Nucleus accumbens (tissue), 56 donors: ENCODE measurements at places on chromosomes 6 and 20.

- no peak for DNase-seq
Observed at GRCh38 chr6:163487606-163488005, 73.1 kb downstream of the QKI start.

DNA sequence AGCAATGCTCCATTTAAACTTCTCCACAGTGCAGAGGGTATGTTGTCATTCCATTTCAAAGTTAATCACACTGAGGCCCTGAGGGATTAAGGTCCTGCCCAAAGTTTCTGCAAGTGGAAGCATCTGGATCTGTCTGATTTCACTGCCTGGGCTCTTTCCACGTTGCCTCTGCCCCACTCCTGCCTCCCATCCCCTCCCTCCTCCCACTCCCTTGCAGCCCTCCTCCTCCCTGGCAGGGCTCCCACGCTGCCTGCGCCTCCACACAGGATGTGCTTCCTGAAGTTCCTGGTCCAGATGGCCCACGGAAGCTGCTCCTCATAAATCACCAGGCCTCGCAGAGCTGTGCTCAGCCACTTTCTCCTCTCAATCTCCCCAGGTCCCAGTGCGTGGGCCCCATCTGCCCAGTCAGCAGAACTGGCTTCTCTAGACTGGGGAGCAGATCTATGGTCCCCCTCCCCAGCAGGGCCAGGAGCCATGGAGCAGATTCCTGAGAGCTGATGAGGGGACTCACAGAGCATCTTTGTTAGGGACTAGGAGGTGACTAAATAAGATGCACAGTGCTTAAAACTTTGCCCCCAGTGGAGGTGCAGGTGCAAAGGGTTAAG is 65.4 kb upstream of the MAFB start:
- DNase-seq, result no peak

- DNase-seq, result no peak
Observed at GRCh38 chr6:3585320-3585935, 128.6 kb upstream of the SLC22A23 start.

DNA sequence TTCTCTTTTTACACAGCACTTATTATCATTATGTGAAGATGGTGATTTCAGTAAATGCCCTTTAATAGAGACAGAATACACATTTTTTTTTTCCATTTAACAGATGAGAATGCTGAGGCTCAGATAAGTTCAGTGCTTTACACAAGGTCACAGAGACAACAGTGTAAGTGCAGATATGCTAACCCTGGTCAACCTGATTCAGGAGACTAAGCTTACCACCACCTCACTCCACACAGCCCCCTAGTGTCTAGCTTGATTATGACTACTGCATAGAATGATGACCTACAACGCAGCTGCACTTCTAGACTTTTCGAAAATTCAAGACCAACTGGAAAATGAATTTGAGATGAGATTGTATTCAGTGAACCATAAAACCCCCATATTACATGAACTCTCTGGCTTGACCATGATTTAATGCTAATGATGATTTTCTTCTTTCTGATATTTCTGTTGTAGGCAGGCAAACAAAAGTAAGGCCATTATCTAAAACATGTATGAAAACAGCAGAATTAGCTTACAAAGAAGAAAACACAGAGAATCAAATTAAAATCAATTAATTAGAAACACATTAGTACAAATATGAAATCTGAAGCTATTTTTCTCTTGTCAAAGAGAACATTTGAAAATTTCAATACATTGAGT is 212.1 kb upstream of the PHACTR1 start:
- no peak for DNase-seq

- peak; percentile 8 for DNase-seq
Observed at GRCh38 chr20:50191544-50192363, 1.1 kb downstream of the CEBPB start.

DNA sequence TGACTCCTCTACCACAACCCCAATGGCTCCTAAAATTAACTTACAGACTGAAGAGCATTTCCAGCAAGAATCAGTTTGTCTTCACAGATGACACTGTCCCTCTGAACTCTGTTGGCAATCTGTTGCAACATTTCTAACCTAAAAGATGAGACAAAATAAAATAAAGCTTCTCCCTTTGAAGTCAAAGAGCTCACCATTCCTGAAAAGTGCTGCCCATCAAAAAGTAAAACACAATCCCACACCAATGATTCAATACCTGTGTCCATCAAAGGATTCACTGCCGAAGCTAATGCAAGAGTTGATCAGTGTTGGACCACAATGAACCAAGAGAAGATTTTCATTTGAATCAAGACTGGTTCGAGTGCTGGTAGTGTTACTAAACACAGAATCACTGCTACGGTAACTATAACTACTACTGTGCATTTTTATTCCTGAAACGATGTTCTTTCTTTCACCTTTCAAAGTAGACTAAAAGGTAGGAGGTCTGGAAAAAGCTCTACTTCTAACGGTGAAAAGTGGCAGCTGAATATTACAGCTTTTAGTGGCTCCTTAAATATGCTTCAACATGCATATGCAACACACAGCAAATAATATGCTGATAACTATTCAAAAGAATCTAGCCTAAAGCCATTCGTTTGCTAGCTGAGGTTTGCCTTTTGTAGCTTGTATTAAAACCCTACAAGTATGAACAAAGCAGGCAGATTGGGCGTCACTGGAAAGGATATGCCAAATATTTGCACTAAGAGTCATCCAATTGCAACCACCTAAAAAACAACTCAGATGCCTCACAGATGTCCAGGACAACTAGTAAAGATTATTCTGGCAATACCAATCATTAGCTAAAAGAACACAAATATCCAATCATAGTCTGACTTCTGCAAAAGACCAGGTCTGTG is at the start of gene DST:
DST (minus strand) TSS at position 524 of the 896 bp plus-strand sequence.
- no peak for DNase-seq

DNA sequence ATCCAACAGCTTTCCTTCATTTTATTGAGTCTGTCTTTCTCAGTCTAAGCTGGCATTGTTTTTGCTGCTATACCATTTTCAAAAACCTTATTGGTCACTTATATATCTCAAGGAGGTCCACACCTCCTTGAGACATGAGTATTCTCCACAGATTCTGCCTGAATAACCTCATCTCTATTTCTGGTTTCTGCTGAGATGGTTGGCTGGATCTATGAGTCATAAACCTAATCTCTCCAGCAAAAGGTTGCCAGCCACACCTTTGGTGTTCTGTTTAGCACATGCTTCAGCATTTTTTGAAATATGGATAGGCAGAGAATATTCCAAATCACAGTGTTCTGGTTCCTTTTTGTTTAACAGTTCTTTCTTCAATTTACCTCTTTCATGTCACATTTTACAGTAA is 40.8 kb upstream of the TMEM244 start:
- DNase-seq, result no peak

DNA sequence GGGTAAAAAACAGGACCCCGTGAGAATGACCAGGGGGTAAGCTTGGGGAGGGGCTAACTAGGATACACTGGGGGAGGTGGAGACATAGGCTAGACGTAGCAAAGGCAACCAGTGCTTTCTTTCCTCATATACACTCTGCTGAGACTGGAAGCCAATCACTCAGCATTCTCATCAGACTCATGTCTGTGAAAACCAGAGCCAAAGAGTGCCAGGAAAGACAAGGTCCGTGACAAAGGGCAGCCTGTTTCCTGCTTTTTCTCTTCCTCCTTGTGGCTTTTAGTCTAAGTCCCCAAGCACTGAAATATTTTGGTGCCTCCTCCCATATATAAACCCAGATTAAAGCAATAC is 97.9 kb upstream of the NEDD9 start:
- no peak for DNase-seq

GRCh38 chr6:40504274-40504673 is 82.9 kb downstream of the LRFN2 start:
- no peak for DNase-seq

DNA sequence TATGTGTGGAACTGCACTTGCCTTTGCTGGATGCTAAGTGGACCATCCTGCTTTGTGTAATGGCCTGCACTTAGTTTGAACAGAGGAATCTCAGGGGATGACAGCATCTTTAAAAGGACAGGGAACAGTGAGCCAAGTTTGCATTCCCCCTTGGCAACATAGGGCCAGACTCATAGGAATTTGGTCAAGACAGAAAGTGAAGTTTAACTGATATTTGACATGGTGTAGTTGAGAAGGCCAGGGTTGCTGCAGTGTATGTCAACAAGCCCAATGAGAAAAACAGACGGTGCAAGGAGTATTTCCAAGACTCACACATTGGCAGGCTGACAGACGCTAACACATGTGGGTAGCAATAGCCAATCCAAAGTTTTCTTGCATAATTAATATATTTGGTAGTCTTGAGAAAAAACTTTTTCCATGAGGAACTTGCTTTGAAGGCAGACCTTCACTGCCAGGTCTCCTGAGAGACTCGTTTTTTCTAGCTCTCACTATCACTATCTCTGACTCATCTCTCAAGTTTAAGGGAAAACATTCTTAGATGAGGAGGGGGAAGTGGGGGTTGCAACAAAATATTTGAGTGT is 213.8 kb downstream of the IBTK start:
- no peak for DNase-seq

- DNase-seq, result no peak
Observed at GRCh38 chr6:80530103-80530502, 423.6 kb downstream of the BCKDHB start.

DNA sequence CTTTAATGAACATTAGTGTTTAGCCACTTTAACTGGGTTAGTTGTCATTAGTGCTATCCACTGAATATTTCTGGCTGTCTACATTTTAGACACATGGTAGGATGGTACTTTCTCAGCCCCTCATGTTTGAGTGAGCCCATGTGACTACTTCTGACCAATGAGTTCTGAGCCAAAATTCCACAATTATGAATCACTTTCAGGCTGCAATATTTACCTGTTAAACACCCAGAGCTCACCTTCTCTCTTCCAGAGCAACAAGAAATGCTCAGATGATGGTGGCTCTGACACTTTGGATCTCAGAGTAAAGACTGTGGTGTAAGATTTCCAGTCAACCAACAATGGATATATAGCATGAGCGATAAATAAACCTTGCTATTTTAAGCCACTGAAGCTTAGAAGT is 24.8 kb downstream of the SPACA1 start:
- DNase-seq, result no peak

DNA sequence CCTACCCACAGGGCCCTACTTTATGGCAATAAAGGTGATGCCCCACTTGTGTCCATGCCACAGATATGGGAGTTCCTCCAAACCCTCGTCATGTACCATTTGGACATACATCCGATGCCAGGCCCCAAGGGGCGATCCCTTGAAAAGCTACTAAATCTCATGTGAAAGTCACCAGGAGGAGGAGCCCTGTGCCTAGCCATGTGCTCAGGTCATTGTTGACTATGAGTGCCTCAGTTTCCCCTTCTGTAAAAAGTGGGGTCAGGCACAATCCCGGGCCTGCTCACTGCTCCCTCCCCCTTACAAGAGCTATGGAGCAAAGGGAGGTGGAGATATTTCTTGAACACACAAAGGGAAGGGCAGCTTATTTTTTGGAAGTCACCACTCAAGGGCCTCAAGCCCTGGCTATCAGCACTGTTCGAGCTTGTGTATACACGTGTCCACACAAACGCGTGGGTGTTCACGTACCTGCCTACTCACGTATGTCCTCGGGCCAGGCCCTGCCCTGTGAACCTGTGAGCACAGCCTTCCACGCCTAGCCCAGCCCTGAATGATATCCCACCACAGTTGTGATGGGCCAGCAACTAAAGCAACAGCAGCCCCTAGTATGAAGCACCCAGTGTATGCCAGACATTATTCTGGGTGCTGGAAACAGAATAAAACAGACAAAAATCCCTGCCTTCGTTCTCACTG is 1.9 kb downstream of the ACTL10 start:
- no peak for DNase-seq

DNA sequence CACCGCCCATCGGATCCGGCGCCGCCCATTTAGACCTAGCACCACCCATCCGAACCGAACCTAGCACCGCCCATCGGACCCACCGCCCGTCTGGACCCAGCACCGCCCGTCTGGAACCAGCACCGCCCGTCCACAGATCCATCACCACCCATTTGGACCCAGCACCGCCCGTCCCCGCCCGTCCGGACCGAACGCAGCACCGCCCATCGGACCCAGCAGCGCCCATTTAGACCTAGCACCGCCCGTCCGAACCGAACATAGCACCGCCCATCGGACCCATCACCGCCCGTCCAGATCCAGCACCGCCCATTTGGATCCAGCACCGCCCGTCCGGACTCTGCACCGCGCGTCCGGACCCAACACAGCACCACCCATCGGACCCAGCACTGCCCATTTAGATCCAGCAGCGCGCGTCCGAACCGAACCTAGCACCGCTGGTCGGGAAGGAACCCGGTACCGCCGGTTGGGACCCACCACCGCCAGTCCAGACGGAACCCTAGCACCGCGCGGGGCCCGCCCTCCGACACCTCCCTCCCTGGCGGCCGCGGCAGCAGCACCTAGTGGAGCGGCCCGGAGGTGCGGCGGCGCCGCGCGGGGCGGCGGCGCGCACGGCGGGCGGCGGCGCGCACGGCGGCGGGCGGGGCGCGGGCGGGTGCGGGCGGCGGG is 348 bp upstream of the AFDN start:
- DNase-seq, result peak; percentile 66

- DNase-seq, result no peak
Observed at GRCh38 chr6:168273441-168274036, 46.0 kb downstream of the DACT2 start.

DNA sequence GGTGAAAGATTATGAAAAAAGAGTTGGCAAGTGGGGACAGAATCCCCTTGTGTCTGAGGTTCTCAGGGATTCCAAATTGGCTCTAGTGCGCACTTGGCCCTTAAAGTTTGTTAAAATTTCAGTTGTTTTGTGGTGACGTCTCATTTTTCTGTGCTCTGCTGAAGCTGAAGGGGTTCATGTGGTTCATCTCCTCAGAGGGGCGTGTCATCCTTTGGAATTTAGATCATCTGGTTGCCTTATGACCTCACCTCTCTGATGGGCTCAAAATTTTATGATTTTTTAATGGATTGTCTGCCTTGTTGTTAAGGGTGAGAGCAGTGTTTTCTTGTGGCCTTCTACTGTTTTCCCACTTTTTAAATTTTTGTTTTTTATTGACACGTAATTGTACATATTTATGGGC is 20.3 kb downstream of the CYB5R4 start:
- DNase-seq, result no peak

- no peak for DNase-seq
Observed at GRCh38 chr6:137780447-137781034, 86.5 kb upstream of the TNFAIP3 start.

- no peak for DNase-seq
Observed at GRCh38 chr6:16595514-16596120, 165.6 kb downstream of the ATXN1 start.
